ENCODE measurements at places on chromosomes 7 and 10.

- DNase-seq, result no peak
These were observed 21.9 kb downstream of the TNKS2 start for GRCh38 chr10:91820144-91820543.

DNA sequence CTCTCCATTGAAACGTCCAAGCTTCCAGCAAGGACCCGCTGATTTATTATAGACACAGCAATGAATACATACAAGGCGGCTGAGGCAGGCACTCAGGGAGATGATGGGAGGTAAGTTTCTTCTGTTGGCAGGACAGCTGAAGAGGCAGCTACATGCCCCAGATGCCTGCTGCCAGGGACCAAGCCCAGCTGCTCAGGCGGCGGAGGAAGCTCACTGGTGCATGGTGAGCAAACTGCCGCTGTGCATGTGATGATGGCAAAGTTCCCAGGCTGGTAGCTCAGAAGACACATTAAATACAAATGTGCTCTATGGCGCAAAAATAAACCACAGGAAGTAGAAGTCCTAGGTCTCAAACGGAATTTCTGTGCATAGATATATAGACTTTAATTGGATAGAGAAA lies 2.3 kb downstream of the DNTT start:
- DNase-seq, result peak; percentile 46

DNA sequence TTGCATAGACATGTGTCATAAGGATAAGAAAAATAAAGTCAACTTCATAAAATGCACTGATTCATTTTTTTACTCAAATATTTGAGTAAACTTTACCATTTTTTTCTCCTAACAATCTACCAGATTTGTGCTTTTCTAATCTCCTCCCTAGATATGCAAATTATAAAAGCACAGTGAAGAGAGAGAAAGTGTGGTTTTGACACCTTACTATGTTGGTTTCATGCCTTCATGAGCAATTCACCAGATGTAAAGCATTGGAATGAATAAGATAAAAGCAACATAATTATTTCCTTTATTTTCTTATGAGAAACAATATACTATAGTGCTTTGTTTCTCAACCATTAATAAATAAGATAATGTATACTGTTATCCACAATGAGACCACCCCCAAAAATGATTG lies 432.5 kb upstream of the PCDH15 start:
- no peak for DNase-seq

- peak; percentile 67 for DNase-seq
These were observed 103.0 kb downstream of the VOPP1 start for GRCh38 chr7:55469271-55469681.

DNA sequence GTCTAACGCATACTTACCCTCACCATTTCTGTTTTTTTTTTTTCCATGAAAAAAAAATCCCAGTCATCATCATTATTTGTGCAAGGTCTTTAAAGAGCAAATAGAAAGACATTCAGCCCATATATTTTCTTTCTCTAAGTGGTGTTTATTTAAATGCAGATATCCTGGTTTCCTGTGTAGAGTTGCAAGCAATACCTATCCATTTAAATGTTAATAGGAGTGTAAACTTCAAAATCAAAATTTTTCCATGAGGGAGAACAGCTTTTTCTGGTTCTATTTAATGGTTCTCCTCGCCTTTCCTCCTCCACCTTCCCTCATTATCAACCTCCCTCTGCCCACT lies 120.1 kb upstream of the AGK start:
- no peak for DNase-seq

DNA sequence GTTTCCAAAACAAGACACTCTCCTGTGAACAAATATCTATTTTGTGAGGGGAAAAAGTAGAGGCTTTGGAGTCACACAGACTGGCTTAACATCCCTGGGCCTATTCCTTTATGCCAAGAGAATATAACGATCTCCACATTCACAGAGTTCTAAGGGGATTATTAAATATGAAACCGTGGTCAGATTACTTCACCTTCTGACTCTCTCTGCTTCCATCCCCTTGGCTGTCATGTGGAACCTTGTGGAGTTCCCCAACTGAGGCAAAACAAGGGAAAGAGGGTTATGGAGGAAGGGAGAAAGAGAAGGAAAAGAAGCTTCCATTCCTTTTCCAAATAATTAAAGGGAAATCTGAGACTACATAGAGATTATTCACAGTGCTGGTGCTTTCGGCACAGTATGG lies 55.5 kb upstream of the ATP6V0A4 start:
- no peak for DNase-seq

GRCh38 chr10:65320236-65321026 lies 1605.4 kb upstream of the LRRTM3 start:
- peak; percentile 36 for DNase-seq

GRCh38 chr10:114403541-114404161 lies 651 bp downstream of the AFAP1L2 start:
- no peak for DNase-seq

DNA sequence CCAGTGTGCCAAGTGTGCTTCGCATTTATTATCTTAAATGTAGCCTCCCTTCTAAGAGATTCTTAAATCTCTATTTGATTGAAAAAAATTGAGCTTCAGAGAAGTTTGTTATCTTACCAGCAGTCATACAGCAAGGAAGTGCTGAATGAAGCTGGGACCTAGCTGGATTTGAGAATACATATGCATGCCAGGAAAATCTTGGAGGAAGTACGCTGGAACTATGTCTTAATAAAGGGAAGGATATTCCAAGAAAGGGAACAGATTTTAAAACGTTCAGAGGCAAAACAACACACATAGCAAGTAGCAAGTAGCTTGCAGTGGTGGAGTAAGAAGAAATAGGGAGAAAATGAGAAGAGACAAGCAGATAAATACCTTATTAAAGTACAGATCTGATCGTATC lies 1.5 kb downstream of the CFAP70 start:
- DNase-seq, result no peak

- DNase-seq, result peak; percentile 82
These were observed 191.5 kb downstream of the PHTF2 start for GRCh38 chr7:77989981-77990566.

DNA sequence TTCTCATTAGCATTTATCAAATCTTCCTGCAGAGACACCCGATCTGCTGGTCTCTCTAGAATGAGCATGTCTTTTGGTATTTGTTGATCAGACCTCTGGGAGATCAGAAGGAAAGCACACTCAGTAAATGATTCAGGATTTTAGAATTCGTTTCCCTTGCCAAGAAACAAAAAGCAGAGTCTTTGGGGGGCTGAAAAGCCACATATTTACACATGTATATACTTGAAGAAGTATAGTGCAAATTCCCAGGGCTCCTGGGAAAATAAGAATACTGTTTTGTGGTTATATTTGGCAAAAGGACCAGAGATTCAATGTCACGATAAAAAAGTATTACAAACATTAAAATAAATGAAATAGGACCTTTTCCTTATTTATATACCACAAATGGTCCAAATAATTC lies 100.2 kb downstream of the AGMO start:
- peak; percentile 91 for DNase-seq

All from myocyte (in vitro differentiated cells).